ENCODE measurements at places on chromosomes 2 and 18. TPM values are rescaled to one million over a fixed set of nuclear protein-coding genes. Genes with fewer than 3 reads are reported as not detected.

DNA sequence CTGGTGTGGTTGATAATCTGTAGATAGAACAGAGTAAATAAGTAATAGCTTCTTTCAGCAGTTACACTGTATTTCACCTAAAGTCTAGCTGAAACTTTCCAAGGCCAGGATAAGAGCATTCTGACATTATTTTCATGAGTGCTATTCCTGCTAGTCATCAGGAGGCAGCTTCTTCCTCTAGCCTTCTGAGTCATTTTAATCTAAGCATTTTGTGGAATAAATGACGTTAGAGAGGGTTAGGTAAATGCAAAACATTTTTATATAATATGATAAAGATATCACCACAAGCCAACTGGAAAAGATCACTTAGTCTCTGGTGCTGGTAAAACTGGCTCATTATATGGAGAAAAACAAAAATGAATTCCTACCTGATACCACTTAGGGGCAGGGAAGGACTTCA lies 138.5 kb downstream of the MEP1B start:
- no peak for DNase-seq

- no peak for DNase-seq
These were observed 499.4 kb downstream of the GALR1 start for GRCh38 chr18:77749089-77749488.

DNA sequence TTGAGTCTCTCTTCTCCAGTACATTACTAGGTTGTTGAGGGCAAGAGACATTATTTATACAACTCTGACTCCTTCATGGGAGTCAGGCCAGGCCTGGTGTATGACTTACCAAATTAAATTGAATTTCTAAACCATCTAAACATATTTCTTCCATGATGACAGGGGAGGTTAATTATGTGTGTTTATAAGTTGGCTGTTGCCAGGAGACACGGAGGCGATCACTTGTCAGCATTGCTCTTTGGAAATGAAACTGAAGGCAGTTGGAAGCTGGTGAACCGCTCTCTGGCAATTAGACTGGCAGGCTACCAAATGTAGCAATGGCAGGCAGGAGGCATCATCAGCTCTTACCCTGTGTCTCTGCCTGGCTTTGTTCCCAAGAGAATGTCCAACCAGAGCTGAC lies 241.4 kb downstream of the KCNS3 start:
- DNase-seq: peak; percentile 30

- no peak for DNase-seq
These were observed 149.9 kb downstream of the ZNF236 start for GRCh38 chr18:76972241-76972640.

GRCh38 chr2:210860276-210860675 lies 303.9 kb downstream of the CPS1 start:
- no peak for DNase-seq

- DNase-seq: no peak
These were observed 5.1 kb upstream of the TTC27 start for GRCh38 chr2:32622570-32623310.

- no peak for DNase-seq
These were observed 14.8 kb upstream of the CWC22 start for GRCh38 chr2:180021850-180022249.

- DNase-seq: no peak
These were observed 5.3 kb upstream of the NEU4 start for GRCh38 chr2:241803387-241804325.

- peak; percentile 9 for DNase-seq
These were observed 557.5 kb downstream of the ARHGAP15 start for GRCh38 chr2:143686585-143687164.

Gene SP5
- 0.14 TPM for total RNA-seq

Gene KIF1A
- 69.2 TPM for total RNA-seq

Gene KIF5C
- total RNA-seq: 4.7 TPM

Gene RASGRP3
- total RNA-seq: 0.36 TPM

Gene ABCG5
- total RNA-seq: not detected

Gene LYPD6B
- total RNA-seq: 2.7 TPM

Gene TRABD2A
- total RNA-seq: 0.58 TPM

Gene OSR1
- not detected for total RNA-seq

Measured in epithelial cell of proximal tubule (primary cell).